NCI-H1930 (cell line): ENCODE measurements at places on chromosomes 4 and X.

GRCh38 chr4:37719021-37719420 lies 32.8 kb upstream of the RELL1 start:
- DNase-seq = no peak

DNA sequence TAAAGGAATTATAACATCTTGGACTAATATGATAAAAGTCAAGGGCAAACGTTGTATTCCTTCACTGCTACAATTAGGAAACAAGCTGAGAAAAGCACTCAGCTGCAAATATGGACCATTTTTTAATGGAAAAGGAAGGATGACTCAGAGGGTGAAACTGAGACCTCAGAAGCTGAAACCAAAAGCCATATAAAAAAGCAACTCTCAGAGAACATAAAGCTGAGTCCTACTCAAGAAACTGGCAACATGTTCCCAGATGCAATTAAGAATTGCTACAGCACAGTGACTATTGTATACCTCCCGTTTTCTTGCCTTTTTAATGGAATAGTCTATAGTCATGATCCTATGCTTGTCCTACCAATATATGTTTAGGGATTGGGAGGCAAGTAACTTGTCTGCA lies 1106.4 kb upstream of the INTU start:
- no peak for DNase-seq

- DNase-seq = no peak
Observed at GRCh38 chrX:85065512-85066198, 62.0 kb downstream of the APOOL start.

DNA sequence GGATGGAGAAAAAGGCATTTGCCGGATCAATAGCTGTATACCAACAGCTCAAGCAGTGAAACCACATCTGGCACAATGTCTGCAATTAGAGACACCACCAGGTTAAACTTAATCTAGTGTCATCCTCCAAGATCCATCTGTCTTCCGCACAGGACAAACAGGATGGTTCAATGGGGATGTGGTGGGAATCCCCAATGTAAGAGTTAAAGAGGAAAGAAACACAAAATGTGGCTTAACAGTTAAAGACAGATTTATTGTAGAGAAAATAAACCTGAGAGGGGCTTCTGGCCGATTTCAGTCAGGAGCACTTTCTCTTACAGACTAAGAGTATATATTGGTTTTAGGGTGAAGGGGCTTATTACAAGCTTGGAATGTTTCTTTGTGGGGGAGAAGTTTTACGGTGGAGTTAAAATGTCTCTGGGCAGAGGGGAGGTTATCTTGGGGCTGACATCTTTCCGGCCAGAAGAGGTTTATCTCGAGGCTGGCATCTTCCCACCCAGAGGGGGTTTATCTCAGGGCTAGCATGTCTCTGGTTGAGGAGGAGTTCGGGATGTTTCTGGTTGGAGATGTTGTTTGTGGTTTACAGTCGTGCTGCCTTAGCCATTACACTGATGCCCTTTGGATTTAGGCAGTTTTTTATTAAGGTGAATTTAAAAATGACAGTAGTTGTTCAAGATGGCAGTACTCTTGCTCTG lies 61.7 kb downstream of the KANTR start:
- DNase-seq = no peak

DNA sequence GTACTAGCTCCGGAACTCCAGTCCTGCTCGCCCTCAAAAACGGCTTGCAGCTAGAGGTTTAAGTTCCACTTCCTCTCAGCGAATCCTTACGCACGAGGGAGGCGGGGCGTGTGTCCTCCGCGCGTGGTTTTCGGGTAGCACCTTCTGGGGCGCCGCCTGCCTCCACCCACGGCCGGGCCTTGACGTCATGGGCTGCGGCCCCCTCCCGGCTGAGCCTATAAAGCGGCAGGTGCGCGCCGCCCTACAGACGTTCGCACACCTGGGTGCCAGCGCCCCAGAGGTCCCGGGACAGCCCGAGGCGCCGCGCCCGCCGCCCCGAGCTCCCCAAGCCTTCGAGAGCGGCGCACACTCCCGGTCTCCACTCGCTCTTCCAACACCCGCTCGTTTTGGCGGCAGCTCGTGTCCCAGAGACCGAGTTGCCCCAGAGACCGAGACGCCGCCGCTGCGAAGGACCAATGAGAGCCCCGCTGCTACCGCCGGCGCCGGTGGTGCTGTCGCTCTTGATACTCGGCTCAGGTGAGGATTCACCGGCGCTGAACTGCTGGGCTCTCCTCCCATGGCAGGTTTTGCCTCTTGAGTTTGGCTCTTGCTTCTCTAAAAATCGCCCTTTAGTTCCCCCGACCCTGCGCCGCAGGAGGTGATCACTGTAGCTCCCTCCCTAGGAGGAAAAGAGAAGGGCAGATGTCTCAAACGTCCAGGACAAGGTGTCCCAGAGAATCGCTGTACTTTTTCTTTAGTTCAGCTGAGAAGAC lies at the start of gene AREG:
AREG (plus strand) TSS at position 246 of the 752 bp plus-strand sequence; CDS start at position 456, 210 bp downstream.
- peak; percentile 52 for DNase-seq

DNA sequence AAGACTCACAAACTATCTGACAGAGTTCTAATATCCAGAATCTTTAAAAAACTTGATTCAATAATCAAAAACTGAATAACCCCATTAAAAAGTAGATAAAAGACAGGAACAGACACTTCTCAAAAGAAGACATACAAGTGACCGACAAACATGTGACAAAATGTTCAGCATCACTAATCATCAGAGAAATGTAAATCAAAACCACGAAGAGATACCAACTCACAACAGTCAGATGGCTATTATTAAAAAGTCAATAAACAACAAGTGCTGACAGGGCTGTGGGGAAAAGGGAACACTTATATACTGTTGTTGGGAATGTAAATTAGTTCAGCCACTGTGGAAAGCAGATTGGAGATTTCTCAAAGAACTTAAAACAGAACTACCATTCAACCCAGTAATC lies 138.1 kb upstream of the RASGEF1B start:
- no peak for DNase-seq
